ENCODE measurements at places on chromosomes 5 and 9.

- DNase-seq = no peak
Measured at GRCh38 chr5:14445013-14445412, 136.6 kb upstream of the OTULINL start.

GRCh38 chr5:142767911-142768310 is 2.3 kb upstream of the ARHGAP26 start:
- DNase-seq = no peak

GRCh38 chr5:3584724-3585531 is 10.7 kb upstream of the IRX1 start:
- no peak for DNase-seq

- DNase-seq = peak; percentile 46
Measured at GRCh38 chr9:6827439-6828145, 69.8 kb downstream of the KDM4C start.
